Posterior cingulate gyrus (tissue), 11 donors: ENCODE measurements at places on chromosomes 5 and 9.
A peak's percentile ranks its signal among the peaks of the same experiment; 100 is the strongest.

GRCh38 chr9:87725900-87726709 is at the start of gene CTSL:
Gene CTSL (plus strand): TSS chr9:87726119. CDS start chr9:87727604, 1,485 bp downstream.
- DNase-seq = peak; percentile 95

- DNase-seq = no peak
Observed at GRCh38 chr5:73830646-73831045, 204.7 kb downstream of the ARHGEF28 start.

DNA sequence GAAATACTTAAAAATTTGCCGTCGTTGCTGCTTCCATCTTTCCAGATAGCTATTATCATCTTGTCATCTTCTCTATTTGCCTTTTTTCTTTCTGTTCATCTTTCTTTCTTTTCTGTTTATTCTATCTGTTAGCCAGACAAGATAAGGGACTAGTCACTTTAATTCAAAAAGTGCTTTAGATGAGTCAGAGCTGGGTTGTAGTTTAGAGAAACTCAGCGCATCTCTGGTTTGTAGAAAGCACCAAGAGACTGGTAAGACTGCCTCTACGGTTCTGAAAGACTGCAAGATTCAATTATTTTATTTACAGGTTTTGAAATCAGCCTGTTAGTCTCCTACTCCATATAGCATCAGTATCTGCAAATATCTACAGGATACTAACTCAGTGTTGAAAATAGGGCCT is 562.8 kb upstream of the RIOK2 start:
- no peak for DNase-seq

- no peak for DNase-seq
Observed at GRCh38 chr9:6484210-6484609, 71.2 kb downstream of the UHRF2 start.

DNA sequence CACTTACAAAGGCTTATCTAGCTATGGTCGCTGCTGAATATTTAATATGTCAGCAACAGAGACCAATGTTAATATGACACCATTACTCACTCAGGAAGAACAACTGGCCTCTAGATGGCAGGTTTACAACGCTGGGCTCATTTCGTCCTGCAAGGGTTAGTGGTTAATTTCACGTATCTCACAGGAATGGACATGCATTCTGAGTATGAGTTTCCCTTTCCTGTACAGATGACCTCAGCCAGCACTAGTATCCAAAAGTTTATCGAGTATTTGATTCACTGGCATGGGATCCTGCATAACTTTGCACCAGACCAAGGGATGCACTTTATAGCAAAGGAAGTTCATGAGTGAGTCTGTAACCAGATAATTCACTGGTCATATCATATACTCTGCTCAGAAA is 8.7 kb upstream of the TRPC7 start:
- DNase-seq = no peak
